Astrocyte of the spinal cord (primary cell): ENCODE measurements at places on chromosomes 4 and X.

DNA sequence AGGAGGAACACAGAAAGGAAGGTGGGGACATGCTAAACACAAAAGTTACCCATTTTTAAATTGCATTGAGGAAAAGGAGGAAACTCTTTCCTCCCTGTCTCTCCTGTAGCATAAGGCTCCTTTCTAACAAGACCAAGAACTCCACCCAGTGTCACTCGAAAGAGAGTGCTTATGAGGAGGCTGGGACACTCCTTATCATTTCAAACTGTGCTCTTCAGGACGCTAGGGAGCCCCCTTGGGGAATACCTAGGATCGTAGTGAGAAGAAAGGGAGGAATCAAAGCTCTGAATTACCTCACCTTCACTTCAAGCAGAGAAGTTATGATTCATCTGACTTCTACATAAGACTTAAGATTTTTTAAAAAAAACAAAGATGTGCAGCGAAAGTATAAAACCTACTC, 65.5 kb downstream of the F9 start:
- no peak for DNase-seq

DNA sequence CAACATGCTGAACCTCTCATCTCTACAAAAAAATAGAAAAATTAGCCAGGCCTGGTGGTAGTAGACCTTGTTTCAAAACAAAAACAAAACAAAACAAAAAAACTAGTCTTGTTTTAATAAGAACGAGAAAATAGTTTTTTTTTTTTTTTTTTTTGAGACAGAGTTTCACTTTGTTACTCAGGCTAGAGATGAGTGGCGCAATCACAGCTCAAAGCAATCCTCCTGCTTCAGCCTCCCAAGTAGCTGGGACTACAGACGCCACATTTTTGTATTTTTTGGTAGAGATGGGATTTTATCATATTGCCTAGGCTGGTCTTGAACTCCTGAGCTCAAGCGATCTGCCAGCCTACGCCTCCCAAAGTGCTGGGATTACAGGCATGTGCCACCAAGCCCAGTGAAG, 47.7 kb upstream of the UGDH start:
- DNase-seq: no peak

DNA sequence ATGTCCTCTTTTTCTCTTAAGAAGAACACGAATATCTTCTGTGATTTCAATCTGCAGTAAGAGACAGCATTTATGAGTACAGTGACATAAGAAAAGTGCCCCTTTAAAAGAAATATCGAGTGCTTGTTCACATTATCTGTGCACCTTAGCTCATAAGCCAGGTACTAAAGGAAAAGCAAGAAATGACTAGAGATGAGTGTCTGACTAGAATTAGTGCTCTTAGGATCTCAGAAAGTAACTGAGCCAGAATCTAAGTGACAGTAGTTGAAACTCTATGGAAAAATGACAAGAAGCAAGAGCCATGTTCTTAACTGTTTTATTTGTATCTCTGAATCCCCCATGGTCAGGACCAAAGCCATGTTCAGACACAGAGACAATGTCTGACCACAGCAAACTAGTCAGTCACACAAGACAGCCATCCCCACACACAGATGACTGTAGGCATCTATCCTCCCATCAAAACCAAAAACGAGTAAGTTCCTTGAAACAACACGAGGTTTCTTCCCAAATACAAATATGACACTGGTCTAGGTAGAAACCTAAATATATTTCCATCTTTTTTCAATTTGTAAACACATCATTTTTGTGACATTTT, 36.8 kb downstream of the ACSL4 start:
- DNase-seq: no peak

GRCh38 chr4:150510176-150510865, 71.6 kb upstream of the MAB21L2 start:
- peak; percentile 80 for DNase-seq

DNA sequence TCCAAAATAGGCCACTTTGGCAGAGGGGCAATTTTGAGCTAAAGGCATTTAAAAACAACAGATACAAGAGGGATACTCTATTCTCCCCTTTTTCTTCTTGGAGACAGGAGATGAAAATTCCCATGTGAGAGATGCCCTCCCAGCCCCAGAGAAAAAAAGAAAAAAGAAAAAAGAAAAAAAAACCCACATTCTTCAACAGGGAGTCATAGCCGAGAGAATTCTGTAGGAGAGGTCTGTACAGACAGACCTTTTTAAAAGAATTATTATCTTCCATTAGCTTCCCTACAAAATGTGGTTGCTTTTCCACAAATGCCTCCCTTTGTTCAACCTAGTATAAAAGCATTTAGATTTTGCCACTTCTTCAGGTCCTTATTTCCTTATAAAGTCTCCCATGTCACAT, 89.9 kb downstream of the SPCS3 start:
- DNase-seq: peak; percentile 36

- DNase-seq: no peak
Measured at GRCh38 chr4:111187108-111187507, 564.2 kb upstream of the PITX2 start.

DNA sequence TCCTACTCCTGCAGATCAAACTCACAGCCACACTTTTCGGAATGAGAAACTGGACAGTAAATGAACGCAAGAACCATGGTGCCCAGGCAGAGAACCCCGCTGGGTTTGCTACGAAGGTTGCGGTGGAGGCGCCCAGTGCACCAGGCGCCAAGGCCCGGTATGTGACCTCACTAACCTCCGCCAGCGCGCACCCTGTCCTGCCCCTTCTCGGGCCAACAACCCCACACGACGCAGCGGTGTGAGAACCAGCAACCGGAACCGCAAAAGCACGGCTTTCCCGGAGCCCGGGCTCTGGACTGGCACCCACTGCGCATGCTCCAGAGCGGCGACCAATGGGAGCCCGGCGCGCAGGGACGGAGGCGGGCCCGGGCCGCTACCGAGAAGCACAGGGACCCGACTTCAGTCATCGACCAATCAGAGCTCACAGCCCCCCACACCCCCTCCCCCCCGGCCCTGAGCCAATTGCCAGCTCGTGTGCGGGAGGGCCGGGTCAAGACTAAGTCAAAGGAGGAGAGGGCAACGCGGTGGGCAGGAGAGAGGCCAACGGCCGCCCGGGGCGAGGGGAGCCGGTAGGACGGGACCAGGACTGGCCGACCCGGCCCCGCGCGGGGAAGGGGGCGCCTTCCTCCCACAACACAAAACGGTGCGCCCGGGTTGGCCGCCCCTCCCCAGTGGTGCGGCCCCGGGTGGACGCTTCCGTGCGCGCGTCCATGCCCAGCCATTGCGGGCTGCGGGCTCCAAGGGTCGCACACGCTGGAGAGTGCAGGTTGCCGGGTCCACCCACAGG, 7.3 kb upstream of the WAS start:
- DNase-seq: peak; percentile 84

DNA sequence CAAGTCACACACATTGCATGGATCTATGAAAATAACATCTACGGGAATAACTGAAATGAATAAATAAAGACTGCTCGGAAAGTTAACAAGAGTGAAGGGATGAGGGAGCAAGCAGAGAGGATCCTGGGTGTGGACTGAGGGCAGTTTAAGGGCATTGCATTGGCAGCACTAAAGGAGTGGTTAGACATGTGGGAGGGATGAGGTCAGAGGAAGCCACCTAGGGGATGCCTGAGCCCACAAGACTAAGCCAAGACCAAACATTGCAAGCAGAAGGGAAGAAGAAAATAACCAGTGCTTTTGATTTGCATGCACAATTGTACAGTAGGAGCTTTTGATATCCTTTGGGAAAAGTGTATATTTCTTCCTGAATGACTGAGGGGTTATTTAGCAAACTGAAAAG, 106.1 kb downstream of the MSL3 start:
- DNase-seq: no peak

DNA sequence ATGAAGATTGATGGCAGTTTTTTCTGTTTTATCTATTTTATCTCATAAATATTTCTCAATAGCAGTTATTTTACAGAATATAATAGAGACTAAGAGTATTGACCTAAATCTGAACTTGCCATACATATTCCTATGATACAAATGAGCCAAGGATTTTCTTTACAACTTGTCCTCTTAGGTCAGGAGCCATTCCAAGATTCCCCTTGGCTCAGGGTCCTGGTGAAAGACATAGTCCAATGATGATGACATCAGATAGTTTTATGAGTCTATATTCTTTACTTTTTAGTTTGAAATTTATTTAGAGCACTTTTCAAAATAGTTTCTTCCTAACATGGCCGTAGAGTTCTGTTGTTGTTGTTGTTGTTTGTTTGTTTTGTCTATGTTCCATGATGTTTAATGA, 869.1 kb upstream of the GRID2 start:
- no peak for DNase-seq

GRCh38 chr4:152458801-152459302, 77.0 kb downstream of the FBXW7 start:
- DNase-seq: no peak

DNA sequence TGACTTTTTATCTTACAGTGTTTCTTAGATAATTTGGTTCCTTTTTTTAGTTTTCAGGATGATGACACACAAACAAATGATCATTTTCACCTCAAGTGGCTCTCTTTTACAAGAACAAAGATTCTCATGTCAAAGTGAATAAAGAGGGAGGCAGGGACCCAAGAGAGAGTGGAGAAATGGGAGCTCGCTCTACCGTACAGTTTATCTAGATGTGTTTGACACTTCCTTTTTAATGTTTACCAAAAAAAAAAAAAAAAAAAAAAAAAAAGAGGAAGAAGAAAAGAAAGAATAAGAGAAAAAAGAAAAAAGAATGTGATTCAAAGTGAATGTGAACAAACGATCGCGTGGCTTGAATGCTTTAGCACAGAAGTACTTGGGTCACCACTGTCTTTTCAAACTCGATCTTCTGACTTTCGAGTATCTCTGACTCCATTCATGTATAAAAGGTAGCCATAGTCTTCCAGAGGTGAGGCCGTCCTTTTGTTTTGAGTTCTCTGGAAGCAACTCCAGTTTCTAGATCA, 75.6 kb upstream of the GRXCR1 start:
- no peak for DNase-seq
